ENCODE measurements at places on chromosomes 1 and 21.

GRCh38 chr1:194295685-194296084 is 1109.3 kb upstream of the B3GALT2 start:
- DNase-seq = peak; percentile 16

GRCh38 chr1:171397851-171398469 is 84.0 kb downstream of the FMO4 start:
- no peak for DNase-seq

DNA sequence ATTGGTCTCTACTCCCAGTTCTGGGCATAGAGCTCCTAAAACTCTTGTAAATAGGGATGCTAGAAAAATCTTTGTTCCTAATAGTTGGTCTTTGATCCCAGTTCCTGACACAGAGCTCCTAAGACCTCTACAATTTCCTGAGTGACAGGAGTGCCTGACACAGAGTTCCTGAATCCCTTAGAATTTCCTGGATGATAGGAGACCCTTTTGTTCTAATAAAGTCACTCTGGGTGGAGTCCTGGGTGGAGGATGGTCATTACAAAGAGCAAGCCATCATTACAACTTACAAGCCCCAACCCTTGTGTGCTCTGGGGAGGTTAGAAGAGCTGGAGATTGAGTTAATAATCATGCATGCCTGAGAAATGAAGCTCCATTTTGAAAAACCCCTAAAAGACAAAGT is 58.4 kb downstream of the ZZZ3 start:
- no peak for DNase-seq

DNA sequence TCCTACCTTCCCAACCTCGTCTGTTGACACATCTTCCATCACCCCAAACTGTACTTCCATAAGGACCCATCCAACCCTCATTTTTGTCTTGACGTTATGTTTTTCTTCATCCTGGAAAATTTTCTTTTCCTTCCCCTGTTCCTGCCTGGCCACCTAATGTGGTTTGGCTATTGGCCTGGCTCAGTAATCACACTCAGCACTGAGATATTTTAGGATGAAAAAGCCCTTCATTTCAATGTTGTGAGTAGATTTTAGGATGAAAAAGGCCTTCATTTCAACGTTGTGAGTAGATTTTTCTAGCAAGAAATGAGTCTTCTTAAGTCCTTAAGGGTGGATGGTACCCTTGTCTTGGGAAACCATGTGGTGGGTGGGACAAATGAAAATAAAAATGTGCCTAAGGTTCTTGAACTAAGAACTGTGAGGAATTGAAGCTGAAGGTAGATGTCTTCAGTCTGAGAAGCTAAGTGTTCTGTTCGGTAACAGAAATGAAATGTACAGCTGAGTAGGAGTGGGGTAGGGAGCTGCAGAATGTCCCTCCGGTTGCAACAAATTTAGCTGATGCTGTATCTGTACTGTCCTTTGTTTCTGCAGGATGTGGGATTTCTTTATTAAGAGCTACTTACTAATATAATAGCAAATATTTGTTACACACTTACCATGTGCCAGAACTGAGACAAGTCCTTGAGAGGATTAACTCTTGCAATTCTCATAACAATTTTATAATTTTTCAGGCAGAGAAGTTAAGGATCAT is 36.1 kb downstream of the DNTTIP2 start:
- no peak for DNase-seq

- no peak for DNase-seq
Measured at GRCh38 chr1:109931189-109931731, 20.6 kb downstream of the CSF1 start.

- no peak for DNase-seq
Measured at GRCh38 chr1:219837274-219837993, 90.9 kb downstream of the SLC30A10 start.

GRCh38 chr1:248009681-248010080 is 3.8 kb upstream of the OR2L5 start:
- no peak for DNase-seq

GRCh38 chr1:12756273-12756672 is 10.3 kb downstream of the CFAP107 start:
- no peak for DNase-seq

- DNase-seq = no peak
Measured at GRCh38 chr1:40096646-40096976, 441 bp downstream of the PPT1 start.

GRCh38 chr1:99133756-99134500 is 129.3 kb upstream of the PLPPR5 start:
- DNase-seq = no peak

GRCh38 chr1:231420959-231421545 is 1.0 kb downstream of the EGLN1 start:
- peak; percentile 9 for DNase-seq

- no peak for DNase-seq
Measured at GRCh38 chr21:15732290-15732995, 2.7 kb downstream of the USP25 start.

DNA sequence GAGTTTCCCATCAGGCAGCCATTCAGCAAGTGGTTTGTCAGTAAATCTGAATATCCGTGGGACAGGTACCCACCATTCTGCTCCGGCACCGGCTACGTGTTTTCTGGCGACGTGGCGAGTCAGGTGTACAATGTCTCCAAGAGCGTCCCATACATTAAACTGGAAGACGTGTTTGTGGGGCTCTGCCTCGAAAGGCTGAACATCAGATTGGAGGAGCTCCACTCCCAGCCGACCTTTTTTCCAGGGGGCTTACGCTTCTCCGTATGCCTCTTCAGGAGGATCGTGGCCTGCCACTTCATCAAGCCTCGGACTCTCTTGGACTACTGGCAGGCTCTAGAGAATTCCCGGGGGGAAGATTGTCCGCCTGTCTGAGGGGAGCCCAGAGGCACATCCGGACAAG is 48.4 kb downstream of the B3GALT5 start:
- DNase-seq = no peak

GRCh38 chr1:202165267-202165941 is 5.0 kb upstream of the PTPN7 start:
- no peak for DNase-seq

DNA sequence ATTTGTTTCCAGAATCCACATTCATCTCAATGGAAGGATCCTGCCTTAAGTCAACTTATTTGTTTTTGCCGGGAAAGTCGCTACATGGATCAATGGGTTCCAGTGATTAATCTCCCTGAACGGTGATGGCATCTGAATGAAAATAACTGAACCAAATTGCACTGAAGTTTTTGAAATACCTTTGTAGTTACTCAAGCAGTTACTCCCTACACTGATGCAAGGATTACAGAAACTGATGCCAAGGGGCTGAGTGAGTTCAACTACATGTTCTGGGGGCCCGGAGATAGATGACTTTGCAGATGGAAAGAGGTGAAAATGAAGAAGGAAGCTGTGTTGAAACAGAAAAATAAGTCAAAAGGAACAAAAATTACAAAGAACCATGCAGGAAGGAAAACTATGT is 2.6 kb downstream of the GADD45A start:
- no peak for DNase-seq

DNA sequence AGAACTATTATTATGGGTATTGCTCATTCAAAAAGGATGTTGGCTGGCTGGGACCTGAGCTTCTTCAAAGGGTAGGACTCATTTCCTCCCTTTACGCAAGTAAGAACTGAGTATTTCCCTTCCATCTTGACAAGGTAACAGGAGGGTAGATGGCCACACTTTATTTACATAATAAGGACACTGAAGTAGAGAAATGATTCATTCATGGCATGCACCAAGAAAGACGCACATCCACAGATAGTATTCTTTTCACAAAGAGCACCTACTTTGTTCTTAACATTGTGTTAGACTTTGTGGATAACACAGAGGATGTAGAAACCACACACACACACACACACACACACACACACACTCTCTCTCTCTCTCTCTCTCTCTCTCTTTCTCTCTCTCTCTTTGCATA is 82.9 kb downstream of the FAM78B start:
- DNase-seq = no peak

- DNase-seq = no peak
Measured at GRCh38 chr1:21670059-21670881, 1.1 kb upstream of the RAP1GAP start.

DNA sequence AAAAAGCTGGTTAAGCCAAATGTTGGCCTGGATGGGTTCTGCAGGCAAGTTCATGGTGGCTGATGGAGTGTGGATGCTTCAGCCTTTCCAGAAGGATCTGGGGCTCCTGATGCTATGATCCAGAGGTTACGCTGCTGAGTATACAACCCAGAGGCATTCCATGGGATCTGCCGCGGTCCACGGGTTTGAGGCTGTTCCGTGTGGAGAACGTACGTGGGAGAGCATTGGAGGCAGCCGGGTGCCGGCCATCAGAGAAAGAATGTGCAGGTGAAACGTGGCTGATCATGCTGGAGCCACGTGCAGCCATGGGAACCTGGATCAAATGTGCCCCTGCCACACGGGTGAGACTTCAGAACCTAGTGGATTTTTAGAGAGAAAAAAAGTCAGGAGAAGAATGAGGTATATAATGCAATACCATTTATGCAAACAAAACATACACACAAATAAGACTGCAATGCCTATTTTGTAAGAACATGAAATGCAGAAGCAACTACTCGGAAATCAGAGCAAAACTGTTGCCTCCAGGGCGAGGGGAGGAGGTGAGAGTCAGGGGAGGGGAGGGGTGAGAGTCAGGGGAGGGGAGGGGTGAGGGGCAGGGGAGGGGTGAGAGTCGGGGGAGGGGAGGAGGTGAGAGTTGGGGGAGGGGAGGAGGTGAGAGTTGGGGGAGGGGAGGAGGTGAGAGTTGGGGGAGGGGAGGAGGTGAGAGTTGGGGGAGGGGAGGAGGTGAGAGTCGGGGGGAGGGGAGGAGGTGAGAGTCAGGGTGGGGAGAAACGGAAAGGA is 116.5 kb upstream of the C1orf174 start:
- no peak for DNase-seq

GRCh38 chr1:112643080-112643479 is 23.4 kb downstream of the CAPZA1 start:
- DNase-seq = no peak

- no peak for DNase-seq
Measured at GRCh38 chr1:232593717-232594502, 36.0 kb downstream of the SIPA1L2 start.

- no peak for DNase-seq
Measured at GRCh38 chr1:207691841-207692240, 46.9 kb downstream of the CR1L start.

DNA sequence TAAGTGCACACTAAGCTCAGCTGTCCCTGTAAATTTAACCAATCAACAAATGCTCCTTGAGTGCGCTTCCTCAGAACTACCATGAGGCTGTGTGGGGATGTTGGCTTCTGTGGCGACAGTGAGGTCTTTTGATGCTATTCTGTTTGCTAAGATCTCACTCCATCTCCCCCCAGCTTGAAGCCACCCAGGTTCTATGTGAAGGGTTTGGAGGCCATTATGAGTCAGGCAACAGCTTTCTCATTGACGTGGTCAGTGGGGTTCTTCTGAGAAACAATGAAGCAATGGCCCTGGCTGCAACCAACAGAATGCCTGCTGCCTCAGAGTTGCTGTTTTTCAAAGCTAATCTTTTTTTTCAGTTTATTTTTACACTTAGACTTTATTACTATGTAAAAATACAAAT is 205.5 kb downstream of the PTBP2 start:
- DNase-seq = no peak

DNA sequence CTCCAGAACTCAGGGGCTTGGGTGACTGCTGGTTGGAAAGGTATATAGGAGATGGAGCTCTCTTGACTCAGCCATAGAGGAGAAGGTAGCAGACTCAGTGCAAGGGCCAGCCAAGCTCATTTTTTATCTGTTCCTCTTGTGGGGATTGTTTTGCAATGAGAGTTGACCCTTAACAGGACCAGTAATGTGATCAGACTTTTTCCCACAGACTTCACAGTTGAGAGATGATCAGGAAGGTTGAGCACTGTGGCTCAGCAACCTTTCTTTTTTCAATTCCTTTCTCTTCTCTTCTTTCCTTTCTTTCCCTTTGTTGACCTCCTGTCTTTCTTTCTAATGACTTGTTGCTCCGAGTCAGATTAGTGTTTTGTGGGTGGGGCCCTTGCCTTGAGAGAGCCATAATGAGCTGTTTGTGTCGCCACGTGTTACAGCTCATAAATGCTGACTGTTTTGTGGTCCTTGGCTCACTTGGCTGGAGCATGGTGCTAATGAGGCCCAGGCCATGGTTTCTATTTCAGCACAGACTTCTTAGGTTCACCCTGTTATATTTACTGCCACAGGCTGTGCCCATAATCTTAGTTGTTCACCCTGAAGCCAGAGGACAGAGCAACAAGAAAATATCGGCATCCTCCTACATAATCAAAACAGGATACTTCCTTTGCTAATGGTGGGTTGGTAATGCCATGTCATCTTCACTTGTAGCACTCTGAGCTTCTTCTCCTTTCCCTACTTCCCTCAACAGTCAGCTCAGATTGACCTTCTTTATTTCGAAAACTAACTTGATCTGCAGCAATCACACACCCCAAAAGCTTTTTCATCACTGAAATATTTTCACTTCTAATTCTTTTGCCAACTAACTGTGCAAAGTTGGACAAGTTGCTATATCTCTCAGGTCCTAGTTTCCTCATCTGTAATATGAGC is 13.9 kb downstream of the ADAM30 start:
- DNase-seq = no peak

- DNase-seq = no peak
Measured at GRCh38 chr1:47575855-47576757, 138.3 kb downstream of the FOXD2 start.

- no peak for DNase-seq
Measured at GRCh38 chr1:19909392-19909791, 14.0 kb downstream of the PLA2G2E start.

- no peak for DNase-seq
Measured at GRCh38 chr1:6435129-6435528, 10.6 kb downstream of the ESPN start.

GRCh38 chr21:40471103-40471502 is 375.9 kb downstream of the DSCAM start:
- DNase-seq = no peak

DNA sequence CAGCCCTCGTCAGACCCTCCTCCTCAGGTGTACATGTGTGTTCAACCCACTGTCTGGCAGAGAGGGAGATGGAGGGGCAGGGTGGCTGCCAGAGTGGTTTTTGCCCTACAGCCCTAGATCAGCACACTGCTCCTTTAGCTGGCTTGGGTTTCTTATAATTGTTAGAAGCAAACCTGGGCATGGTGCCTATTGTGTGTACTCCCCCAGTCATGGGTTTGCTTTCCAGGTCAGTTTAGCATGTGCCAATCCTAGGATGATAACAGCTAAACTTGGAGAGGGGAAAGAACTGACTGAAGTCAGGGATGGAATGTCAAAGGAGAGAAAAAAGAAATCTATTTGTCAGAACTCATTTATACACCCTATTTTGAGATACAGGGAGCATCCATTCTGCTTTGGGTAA is 63.3 kb downstream of the UCK2 start:
- no peak for DNase-seq
